ENCODE measurements at places on chromosomes 3 and 15.
A peak's percentile ranks its signal among the peaks of the same experiment; 100 is the strongest.

- no peak for DNase-seq
Measured at GRCh38 chr3:19742935-19743334, 191.1 kb downstream of the EFHB start.

DNA sequence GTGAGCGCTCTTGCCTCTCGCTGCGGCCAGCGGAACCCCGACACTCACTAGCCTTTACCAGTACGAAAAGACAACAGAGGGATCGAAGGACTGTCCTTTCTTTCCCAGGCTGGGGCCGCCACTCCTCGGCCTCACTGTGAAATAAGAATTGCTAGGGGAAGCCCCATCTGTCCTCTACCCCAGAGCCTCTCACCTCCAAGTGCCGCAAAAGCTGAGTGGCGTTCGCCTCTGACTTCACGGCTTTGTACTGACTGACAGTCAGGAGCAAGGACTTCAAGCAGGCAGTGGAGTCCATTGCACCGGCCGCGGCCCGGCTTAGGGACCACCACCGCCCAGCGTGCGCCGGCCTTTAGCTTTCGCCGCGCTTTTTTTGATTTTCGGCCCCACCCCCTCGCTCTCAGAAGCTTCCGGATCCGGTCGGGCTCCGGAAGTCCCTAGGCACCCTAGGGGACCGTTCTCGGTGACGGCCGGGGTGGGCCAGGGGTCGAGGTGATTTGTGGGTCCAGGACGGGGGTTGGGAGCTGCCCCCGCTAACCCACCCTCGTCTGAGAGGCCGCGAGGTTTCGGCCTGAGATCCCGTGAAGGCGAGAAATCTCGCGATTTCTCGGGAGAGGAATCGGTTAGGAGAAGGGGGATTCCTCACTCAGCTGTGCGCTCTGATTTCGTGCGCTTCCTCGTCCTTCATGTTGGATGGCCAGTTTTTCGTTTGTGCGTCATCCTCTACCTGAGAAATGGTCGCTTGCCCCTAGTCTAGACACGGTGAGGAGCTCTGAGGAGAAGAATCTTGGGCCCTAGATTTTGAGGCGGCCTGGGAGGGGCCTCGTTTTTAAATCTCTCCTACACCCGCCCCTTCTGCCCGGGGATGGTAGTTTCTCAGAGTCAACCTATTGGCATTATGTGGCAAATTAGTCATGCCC lies at the start of the genes CIP2A and DZIP3:
CIP2A (minus strand) TSS at position 358 of the 917 bp plus-strand sequence; CDS start at position 295, 63 bp downstream.
DZIP3 (plus strand) TSS at position 642 of the 917 bp plus-strand sequence. CDS start 15,685 bp downstream, outside the sequence.
- peak; percentile 95 for DNase-seq

DNA sequence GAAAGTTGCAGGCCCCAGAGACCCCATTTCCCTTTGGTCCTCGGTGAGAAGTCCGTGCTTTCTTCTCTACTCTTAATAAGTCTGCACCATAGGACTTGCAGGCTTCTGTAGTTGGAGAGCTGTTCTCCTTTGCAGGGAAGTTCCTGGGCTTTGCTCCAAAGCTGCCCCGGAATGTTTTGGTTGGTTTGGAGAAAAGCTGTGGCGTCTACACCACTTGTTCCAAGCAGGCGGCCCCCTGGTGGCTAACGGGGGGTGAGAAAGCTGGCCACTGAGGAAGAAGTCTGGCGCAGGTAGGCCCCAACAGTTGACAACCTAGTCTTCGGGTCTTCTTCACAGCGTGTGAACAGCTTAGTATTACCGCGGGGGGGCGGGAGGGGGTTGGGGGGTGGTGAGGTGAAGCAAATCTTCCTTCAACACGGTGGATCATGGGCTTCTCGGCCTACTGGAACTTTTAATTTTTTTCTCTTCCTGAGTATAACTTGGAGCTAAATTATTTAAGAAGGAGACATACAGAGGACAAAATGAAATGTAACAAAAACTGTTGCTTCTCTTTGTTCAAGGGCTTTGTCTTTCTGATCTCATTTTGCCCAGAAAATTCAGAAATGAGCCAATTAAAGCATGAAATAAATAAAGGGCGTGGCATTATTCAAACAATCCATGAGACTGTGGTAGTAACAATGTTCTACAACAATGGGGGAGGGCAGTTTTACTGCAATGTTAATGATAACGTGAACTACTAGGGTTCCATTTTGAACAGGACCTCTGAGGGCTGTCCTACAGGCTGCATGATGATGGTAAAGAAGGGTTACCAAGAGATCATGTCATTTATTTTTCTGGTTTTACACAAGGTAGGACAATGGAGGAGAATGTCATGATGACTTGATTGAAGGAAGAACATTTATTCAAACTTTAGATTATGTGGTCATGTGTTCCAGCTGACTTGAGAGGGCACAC lies 2.2 kb upstream of the THRB start:
- no peak for DNase-seq

GRCh38 chr3:156983559-156983958 lies 157.4 kb downstream of the LEKR1 start:
- no peak for DNase-seq

DNA sequence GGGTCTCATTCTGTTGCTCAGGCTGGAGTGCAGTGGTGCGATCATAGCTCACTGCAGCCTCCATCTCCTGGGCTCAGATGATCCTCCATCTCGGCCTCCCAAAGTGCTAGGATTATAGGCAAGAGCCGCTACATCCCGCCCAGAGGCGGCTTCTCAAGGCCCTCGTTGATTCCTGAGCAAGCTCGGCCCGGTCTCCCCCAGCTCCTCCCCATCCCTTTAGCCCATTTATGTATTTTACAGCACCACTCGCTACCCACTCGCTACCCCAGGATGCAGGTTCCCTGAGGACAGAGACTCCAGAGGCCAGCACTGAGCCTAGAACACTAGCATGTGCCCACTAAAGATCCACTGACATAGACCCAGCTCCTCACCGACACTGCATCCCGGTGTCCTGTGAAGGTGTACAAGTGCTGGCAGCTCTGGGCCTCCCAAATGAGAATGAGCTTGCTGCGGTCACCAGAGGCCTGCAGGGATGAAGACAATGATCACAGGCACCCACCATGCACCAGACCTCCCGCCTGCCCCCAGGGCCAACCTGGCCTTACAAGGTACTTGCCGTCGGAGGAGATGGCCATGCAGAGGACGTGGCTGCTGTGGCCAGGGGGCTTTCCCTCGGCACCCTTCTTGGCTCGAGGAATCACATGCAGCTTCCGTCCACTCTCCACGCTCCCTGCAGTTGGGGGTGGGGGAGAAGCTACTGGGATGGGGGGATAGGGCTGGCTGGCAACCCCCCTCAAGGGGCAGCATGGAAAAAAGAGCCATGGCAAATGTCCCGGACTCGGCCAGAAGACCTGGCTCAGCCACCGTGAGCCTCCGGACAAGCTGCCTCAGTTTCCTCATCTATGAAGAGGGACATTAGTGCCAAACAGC lies 5.6 kb downstream of the RRP9 start:
- no peak for DNase-seq

GRCh38 chr3:140180603-140181002 lies 245.6 kb downstream of the CLSTN2 start:
- no peak for DNase-seq

DNA sequence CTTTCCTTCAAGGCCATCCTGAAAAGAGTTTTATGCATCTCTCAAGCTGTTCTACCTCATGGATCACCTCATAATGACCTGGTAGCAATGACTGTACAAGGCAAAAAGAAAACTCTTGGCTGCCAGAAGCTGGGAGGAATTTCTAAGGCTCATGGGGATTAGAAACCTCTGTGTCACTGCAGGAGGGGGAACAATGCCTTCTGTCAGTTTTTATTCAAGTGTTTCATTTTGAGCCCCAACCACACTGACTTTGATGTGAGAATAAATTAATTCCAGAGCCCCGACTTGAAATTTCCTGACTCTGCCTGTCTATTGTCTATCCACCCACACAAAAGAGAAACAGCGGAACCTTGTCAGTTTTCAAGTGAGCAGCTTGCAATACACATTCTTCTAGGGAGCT lies 58.7 kb upstream of the MRPL3 start:
- no peak for DNase-seq

DNA sequence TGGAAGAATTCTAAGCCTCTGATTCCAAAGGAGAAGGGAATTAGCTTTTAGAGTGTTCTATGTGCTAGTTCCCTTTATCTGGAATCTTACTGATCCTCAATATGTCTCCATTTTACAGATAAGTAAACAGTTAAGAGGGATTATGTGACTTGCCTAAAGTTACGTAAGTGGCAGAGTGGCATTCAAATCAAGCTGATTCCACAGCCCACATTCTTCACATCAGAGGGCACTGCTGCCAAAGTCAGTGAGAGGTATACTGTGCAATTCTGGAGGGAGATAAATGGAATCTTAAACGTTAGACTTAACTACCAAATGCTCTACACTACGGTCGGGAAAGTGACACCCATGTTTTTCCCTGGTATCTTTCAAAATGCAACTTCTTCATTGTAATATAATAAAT lies 11.0 kb upstream of the MELTF start:
- DNase-seq: no peak

- DNase-seq: no peak
Measured at GRCh38 chr3:178003756-178004155, 532.5 kb upstream of the KCNMB2 start.

GRCh38 chr3:194575484-194576210 lies 57.6 kb downstream of the TMEM44 start:
- DNase-seq: no peak

- no peak for DNase-seq
Measured at GRCh38 chr3:143855183-143855582, 6.9 kb upstream of the SLC9A9 start.

GRCh38 chr15:66613743-66614142 lies 47.9 kb upstream of the LCTL start:
- DNase-seq: no peak

- DNase-seq: no peak
Measured at GRCh38 chr3:194284351-194284750, 66.8 kb downstream of the CPN2 start.

GRCh38 chr15:99101501-99101900 lies 3.4 kb upstream of the SYNM start:
- no peak for DNase-seq

GRCh38 chr3:123072564-123072963 lies 5.7 kb downstream of the PDIA5 start:
- peak; percentile 16 for DNase-seq

- DNase-seq: no peak
Measured at GRCh38 chr3:63706321-63707085, 54.0 kb downstream of the SNTN start.

DNA sequence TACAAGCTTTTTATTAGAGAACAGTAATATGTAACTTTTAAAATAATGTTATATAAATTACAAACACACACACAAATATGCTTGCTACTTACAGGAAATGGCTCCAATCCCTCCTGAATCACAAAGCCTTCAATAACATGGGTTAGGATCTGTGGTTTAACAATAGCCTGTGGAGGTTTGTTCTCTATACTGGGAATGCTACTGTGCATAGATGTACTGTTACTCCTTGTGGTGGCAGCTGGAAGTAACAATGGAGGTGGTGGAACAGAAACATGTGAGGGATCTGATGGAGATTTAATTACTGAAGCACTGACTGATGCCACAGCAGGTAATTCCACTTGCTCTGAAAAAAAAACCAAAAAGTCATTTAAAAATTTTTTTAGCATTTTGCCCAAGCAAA lies 64.4 kb downstream of the PHC3 start:
- DNase-seq: no peak

- DNase-seq: no peak
Measured at GRCh38 chr15:40062816-40063562, 24.0 kb upstream of the SRP14 start.

DNA sequence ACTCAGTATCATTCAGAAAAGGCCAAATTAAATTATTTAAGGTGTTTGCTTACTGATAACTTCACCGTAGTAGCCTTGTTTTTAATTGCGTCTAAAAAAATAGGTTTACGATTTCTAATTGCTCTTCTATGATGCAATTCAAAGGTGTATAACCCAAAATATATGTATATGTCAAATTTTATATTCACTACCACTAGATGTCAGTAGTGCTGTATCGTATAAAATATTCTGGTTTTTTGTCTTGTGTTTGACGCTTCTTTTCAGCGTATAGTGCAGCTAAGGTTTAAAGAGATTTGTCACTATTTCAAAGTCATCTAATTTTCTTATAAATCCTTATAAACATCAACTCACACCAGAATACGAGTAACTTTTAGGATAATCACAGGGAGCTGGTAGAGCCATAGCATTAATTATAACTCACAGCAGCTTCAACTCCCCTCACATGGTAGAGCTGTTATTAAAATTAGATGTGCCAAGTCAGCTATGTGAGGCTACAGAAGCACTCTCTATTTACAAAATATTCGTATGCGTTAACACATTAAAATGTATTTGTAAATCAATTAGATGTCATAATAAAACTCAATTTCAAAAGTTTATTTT lies 3.5 kb downstream of the PFN2 start:
- DNase-seq: no peak

DNA sequence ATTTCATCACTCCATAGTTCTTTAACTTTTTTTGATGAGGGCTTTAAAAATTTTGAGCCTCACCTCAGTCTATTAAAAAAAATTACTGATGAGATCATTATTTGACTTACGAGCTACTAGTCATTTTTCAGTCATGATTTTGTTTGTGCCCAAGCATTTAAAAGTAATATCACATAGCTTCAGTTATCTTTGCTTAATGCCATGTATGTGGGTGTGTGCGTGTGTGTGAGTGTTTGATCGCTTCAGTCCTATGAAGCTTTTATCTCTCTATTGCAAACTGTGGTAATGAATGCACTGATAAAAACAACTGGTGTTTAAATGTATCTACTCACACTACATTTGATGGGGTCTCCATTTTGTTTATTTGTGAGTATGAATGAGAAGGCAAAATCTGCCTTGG lies 49.8 kb downstream of the RSRC1 start:
- DNase-seq: no peak

DNA sequence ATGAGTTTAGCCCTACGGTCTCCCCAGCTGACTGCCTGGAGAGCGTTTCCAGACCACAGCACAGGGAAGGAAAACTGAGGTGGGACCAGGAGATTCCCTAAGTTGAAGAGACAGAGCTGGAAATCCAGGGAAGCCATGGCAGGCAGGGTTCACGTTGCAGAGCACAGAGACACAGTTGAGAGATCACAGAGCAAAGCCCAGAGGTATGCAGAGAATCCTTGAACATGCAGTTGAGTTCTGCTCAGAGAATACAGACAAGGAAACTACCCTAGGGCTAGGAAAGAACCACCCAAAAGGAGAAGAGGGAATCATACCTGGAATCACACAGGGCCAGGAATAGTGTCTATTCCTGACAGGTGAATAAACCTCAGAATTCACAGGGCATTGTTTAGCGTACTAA lies 14.3 kb downstream of the SLC28A1 start:
- DNase-seq: no peak

DNA sequence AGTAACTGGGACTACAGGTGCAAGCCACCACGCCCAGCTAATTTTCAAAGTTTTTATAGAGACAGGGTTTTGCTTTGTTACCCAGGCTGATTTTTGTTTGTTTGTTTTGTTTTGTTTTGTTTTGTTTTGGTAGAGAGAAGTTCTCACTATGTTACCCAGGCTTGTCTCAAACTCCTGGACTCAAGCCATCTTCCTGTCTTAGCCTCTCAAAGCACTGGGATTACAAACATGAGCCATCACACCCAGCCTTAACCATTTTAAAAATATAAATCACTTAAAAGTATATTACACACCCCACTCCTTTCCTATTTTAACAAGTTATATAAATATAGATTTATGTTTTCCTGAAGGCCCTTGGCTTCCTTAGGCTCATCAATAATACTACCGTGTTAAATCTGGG lies 6.5 kb upstream of the DYNC1LI1 start:
- no peak for DNase-seq

All from DND-41 (cell line).